Fibroblast of pulmonary artery (primary cell): ENCODE measurements at places on chromosomes 7 and 10.

GRCh38 chr10:2839081-2839725, 228.1 kb upstream of the PFKP start:
- DNase-seq: peak; percentile 0

GRCh38 chr7:132393789-132394261, 182.4 kb downstream of the PLXNA4 start:
- peak; percentile 68 for DNase-seq

- DNase-seq: no peak
These were observed 357.0 kb downstream of the RNLS start for GRCh38 chr10:88226071-88226659.

GRCh38 chr10:103265717-103266329, 11.1 kb upstream of the INA start:
- peak; percentile 87 for DNase-seq

GRCh38 chr7:96833676-96834453, 124.2 kb upstream of the SEM1 start:
- peak; percentile 1 for DNase-seq

- DNase-seq: no peak
These were observed 24.3 kb downstream of the PPP2R2D start for GRCh38 chr10:131925011-131925649.

DNA sequence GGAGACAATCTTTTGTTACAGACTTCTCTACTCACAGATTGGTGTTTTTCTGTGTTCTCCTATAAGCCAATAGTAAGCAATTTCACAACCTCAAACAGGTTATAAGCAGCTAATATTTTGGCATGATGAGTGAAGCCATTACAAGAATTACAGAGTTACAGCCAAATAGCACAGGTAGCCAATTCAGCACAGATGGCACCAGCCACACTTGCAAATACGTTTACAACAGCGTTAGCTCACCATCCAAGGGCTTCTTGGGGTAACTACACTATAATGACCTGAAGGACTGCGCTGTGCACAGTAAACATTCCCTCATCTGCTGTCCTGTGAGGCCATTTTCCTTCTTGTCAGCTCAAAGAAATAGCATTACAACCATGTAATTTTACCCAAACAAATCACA, 428.6 kb downstream of the TCERG1L start:
- no peak for DNase-seq

GRCh38 chr7:17530741-17531421, 232.4 kb downstream of the AHR start:
- DNase-seq: peak; percentile 84

GRCh38 chr7:116166156-116166555, 44.2 kb upstream of the TES start:
- DNase-seq: no peak

GRCh38 chr10:130023454-130024230, 59.6 kb upstream of the EBF3 start:
- DNase-seq: no peak

GRCh38 chr10:14250496-14251076, 80.1 kb downstream of the FRMD4A start:
- DNase-seq: no peak

- DNase-seq: peak; percentile 97
These were observed at the start of gene FBXL15 for GRCh38 chr10:102420714-102421506. Gene FBXL15 (plus strand): TSS chr10:102420836. CDS start chr10:102421130, 294 bp downstream.

GRCh38 chr7:105975770-105976417, 12.8 kb downstream of the CDHR3 start:
- DNase-seq: no peak

DNA sequence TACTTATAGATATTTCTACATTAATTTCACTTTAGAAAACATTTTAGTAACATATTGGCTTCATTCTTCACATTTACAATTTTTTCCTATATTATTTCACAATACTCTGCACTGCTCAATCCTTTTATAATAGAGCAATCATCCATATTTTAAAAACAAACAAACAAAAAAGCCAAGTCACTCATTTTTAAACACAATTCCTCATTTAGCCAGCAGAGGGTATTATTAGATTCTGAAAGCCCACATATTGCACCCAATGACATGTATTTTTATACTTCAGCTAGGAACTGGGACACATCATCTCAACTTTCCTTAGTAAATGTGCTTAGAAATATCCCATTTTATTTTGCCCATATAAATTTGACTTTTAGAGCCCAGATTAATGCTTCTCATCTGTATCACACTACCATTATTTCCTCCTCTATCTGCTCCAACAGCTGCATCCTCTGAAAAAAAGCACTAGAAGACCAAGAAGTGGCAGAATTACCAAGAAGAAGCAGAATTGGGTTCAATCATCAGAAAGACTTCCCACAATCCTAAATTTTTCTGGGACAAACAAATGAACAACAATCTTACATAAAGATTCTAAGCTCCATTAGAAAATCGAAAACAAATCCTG, 29.5 kb downstream of the CTNNA3 start:
- DNase-seq: peak; percentile 57

GRCh38 chr10:18955061-18955460, 93.5 kb upstream of the MALRD1 start:
- no peak for DNase-seq

GRCh38 chr7:116185956-116186355, 24.4 kb upstream of the TES start:
- DNase-seq: no peak

GRCh38 chr7:127873151-127873550, 158.1 kb downstream of the LRRC4 start:
- no peak for DNase-seq

DNA sequence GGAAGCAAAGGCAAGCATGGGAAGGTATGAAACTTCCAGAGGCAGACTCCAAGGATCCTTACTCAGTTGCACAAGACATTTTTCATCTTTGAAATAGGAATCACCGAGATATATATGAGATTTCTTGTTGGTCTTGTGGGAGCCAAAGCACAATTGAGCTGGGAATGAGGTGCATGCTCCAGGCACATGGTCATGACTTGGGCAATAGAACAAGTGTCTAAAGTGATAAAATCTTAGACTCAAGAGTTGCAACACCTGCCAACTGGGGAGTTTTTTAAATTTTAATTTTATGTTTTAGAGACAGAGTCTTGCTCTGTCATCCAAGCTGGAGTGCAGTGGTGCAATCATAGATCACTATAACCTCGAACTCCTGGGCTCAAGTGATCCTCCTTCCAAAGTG, 169.5 kb upstream of the ADCY1 start:
- DNase-seq: no peak

GRCh38 chr7:81691199-81691821, 78.5 kb downstream of the HGF start:
- peak; percentile 20 for DNase-seq

- no peak for DNase-seq
These were observed 884 bp downstream of the ICA1 start for GRCh38 chr7:8260871-8261694.

- DNase-seq: no peak
These were observed 565.9 kb upstream of the NRG3 start for GRCh38 chr10:81309041-81309552.

DNA sequence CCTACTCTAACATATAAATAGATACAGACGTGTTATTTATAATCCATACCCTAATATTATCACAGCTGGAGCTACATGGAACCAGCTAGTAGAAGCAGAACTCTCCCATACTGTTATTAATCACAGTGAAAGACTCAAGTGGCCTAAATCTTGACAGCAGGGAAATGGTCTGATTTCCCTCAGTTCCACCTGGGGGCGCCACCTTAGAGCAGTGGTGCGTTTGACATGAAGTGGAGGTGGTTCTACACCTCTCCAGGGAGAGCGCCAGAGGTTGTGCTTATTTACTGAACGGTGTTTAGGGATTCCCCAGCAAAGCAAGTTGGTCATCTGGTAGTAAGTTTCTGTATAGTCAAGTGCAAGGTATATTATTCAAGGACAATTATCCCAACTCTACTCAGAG, 17.6 kb downstream of the DNTT start:
- no peak for DNase-seq

- peak; percentile 85 for DNase-seq
These were observed 96.1 kb downstream of the SH3PXD2A start for GRCh38 chr10:103759100-103759781.

DNA sequence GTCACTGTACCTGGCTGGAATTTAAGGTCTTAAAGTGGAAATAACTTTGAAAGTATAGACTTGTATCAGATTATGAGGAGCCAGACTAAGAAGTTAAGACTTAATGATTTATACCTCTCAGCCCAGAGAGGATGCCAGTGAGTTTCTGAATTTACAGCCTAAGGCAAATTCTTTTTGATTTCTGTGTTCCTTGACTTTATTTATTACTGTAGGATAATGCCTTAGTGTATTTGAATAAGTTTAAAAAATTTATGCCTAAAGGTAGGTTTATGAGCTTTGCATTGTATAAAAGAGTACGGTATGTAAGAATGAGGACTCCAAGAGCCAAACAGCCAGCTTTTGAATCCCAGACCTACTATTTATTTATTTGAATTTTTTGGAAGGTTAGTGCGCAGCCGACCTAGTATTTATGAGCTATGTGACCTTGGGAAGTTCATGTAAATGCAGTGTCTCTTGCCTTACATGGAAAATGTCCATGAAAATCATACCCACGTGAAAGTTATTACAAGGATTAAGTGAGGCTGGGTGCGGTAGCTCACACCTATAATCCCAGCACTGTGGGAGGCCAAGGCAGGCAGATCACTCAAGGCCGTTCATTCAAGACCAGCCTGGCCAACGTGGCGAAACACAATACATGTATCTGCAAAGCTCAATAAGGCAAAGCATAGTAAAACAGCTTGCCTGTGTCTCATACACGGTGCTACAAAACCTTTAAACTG, 174.6 kb downstream of the AUTS2 start:
- DNase-seq: no peak

DNA sequence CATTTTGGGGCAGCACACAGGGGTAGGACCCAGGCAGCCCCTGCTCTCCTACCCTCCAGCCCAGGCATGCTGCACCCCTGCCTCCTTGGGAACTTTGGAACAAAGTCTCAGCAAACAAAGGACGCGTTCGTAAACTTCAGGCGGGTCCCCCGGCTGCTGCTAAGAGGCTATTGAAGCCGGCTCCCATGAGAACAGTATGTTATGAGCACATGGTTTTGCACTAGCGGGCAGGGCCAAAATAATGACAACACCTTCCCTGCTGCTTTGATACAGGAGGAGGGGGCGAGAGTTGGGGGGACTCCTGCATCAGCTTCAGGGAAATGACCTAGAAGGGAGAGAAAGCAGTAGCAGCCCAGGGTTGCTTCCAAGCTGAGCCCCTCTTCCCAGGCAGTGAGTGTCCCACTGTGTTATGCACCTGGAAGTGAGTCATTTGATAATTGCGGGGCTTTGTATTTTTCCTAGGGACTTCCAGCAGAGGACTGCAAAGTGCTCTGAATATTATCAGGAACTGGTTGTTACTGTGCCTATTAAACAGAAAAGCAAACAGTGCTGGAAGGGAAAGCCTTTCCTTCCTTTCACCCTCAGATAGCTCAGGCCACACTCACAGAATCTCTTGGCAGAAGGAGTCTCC, 6.9 kb downstream of the ITPRIP start:
- peak; percentile 77 for DNase-seq

DNA sequence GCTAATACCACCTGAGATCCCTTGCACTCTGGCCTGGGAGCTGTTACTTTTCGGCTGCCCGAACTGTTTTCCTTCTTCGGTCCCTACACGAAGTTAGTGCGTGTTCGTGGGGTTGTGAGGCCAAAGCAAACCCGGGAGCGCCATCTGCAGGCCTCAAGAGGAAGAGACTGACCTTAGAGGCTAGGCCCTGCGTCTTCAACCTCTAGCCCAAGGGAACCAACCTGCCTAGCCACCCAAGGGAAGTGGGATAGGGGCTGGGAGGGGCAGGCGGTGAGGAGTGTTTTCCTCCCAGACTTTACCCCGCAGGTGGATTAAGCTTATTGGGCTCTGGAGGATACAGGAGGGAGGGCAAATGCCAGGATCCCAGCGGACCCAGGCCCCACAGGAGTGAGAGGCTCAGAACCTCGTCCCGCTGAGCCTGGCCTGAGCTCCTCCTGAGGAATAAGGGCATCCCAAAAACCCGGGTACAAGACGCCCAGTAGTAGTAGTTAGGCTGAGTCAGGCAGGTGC, 1.7 kb upstream of the PAX2 start:
- DNase-seq: peak; percentile 76

GRCh38 chr7:77837275-77837674, 38.7 kb downstream of the PHTF2 start:
- DNase-seq: no peak
